ELR (cell line): ENCODE measurements at places on chromosomes 5 and 9.

GRCh38 chr9:100087218-100087617, 11.6 kb downstream of the ERP44 start:
- DNase-seq = peak; percentile 70

- DNase-seq = no peak
Observed at GRCh38 chr9:36988848-36989247, 45.2 kb downstream of the PAX5 start.

GRCh38 chr9:89498852-89499480, 1.1 kb upstream of the SEMA4D start:
- no peak for DNase-seq

GRCh38 chr5:173974688-173975239, 14.2 kb upstream of the C5orf47 start:
- no peak for DNase-seq
